Inflammatory macrophage treated with lipopolysaccharide for 1 hour (primary cell): ENCODE measurements at places on chromosomes 6 and 20.

DNA sequence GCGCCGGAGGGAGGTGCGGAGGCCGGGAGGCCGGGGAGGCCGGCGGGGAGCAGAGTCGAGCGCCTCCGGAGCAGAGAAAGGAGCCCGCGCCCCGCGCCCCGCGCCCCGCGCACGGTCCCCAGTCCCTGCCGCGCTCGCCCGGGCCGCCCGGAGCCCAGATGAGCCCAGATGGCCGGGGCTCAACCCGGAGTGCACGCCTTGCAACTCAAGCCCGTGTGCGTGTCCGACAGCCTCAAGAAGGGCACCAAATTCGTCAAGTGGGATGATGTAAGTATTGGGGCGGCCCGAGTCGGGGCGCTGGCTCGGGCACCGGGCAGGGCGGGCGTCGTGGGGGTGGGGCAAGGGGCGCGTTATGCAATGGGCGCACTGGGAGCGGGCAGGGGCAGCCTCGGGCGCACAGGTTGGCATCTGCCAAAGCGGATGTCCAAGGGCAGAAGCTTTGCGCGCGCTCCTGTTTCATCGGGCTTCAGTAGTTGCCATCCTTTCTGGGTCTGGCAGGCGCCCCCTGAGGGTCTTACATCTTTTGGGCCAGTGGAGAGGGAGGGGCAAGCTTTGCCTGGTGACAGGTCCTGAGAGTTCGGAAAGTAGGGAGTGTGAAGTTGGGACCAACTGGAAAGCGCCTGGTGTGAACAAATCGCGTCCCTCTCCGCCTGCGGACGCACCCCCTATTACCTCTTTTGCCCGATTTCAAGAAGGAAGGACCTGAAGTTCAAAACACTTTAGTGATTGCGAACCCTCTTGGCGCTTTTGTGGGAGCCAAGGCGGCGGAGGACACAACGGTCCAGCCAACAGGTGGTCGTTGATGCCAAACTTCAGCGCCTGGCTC, 631 bp downstream of the PLCB1 start:
- DNase-seq = peak; percentile 13

DNA sequence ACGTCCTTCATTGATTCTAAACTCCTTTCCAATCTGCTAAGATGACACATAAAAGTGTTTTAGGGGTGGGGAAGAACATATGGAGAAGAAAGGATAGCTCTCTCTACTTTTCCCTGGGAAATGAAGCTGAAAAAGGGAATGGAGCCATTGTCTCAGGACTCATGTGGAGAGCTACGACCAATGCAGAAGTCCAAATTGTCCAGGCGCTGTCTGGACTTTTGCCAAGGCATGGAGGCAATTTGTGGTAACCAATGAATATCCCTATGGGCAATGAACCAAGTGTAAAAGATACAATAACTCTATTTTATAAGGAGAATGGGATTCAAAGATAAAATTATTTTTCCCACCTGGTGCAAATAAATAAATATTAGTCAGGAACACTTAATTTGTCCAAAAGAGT, 16.1 kb downstream of the FBXL4 start:
- DNase-seq = no peak

- DNase-seq = no peak
Measured at GRCh38 chr6:86934365-86934764, 3.0 kb upstream of the HTR1E start.

DNA sequence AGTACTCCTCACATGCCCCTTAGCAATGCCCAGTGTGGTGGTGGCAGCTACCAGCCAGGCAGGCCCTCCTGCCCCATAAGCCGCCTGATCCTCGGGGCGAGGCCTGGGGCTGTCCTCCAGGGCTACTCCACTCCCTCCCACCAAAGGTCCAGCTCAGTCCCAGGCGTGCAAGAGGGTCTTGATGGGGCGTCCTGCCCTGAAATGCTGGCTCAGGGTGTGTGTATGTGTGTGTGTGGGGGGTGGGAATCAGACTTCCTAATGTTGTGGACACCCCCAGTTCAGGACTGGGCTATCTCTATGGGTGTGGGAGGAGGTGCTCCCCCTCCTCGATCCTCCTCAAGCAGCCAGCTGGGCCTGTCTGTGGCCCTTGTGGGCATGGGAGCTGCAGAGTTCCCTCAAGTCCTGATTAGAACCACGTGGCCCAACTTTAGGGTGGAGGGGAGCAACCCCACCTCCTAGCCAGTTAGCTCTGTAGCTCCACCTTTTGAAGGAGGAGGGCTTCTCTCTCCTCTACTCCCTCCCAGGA, 7.5 kb downstream of the HSPA12B start:
- DNase-seq = no peak

DNA sequence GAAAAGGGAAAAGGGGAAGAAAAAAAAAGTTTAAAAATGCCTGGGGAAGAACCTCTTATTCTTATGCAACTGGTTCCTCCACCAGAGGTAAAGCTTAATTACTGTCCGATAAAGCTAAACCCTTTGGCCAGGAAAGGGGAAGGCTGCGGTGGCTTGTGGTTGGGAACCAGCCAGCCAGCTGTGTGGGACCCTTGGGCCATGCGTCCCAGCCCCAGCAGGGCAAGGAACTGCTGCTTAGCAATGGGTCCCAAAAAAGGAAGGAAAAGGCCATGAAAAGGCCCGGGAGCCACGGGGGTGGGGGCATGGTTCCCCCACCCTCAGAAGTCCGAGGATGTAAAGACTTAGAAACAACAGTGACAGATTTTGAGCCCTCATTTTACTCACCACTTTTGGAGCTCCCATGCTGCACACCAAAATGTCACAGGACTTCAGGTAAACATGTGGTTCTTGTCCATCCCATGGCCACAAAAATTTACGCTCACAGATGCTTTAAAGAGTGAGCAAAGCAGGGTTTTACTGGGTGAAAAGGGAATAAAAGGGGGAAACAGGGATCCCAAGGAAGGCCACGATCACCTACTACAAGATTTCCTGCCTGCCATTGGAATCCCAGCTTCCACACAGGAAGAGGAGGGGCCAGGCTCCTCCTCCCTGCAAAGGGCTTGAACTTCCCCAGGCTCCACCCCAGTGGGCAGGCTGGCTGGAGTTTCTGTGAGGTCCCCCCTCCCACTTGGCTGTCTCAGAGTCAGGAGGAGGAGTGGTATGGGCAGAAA, 1234.7 kb upstream of the GJE1 start:
- peak; percentile 86 for DNase-seq

DNA sequence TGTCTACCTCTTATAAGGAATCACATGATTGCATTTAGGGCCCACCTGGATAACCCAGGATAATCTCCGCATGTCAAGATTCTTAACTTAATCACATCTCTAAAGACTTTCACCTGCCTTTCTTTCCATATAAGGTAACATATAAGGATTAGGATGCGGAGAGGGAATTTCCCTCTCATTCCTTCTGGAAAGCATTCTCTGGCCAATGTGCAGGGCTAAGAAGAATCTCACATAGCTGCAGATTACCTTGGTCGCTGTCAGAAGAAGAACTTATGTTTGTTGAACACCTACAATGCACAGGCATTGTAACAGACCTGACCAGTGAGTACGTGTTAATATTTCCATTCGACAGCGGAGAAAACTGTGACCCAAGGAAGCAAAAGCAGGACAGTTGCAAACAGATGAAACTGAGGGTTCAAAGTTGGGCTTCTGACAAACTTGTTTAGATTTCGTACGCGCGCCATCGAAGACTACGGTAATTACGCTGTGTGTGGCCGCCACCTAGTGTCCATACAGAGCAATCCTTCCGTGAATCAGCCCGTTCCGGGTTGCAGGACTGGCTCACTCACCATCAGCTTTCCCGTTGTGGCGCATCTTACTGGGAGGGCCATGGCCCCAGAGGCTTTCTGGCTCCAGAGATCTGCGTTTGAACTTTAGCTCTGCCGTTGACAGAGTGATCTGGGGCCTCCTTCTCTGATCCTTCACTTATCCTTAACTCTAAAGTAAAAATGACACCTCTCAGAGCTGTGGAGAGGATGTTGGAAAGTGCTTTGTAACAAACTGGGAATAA, 9.5 kb downstream of the C20orf202 start:
- peak; percentile 63 for DNase-seq

- DNase-seq = no peak
Measured at GRCh38 chr6:52423971-52424381, 3.8 kb downstream of the EFHC1 start.

DNA sequence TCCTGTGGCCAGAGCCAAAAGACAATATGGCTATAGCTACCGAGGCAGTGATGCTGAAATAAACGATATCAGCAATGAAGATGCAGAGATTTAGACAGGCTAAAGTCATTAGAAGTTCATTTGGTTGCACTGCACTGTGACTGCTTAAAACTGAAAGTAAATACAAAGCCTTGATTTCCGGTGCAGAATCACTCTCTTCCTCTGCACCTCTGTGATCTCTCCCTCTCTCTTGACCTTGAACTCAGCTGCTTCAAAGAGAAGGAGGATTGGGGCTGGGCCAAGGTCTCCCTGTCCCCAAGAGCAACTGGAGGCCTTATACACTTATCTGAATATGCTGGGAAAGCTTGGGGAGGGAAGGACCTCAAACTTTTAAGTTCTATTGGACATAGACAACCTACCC, 34.6 kb upstream of the SPACA1 start:
- DNase-seq = no peak

GRCh38 chr20:33654680-33655161, 7.4 kb upstream of the C20orf144 start:
- no peak for DNase-seq

- no peak for DNase-seq
Measured at GRCh38 chr6:37569743-37570481, 70.2 kb upstream of the CCDC167 start.
